ENCODE measurements at places on chromosomes 6 and 20.

DNA sequence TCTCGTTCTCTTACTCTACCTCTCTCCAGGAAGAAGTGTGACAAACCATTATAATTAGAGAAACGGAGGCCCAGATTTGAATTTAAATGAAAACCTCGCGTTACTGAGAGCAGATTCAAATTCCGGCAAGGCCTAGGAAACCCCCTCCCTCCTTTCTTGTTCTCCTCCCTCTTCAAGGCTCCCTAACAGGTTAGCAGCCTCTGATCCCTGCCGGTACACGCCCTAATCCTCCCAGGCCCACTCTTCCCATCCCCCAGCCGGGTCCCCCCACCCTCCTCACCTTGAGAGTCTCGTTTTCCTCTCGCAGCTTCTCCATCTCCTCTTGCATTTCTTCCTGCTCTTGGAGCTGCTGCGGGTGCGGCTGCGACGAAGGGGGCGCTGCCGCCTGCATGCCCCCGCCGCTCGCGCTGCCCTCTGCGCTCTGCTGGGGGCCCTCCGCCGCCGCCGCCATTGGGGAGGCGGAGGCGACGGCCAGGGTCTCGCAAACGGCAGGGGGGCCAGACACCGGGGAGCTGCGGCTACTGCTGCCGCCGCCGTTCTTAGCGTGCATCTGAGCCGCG lies 3.8 kb downstream of the MTCL3 start:
- no peak for DNase-seq

DNA sequence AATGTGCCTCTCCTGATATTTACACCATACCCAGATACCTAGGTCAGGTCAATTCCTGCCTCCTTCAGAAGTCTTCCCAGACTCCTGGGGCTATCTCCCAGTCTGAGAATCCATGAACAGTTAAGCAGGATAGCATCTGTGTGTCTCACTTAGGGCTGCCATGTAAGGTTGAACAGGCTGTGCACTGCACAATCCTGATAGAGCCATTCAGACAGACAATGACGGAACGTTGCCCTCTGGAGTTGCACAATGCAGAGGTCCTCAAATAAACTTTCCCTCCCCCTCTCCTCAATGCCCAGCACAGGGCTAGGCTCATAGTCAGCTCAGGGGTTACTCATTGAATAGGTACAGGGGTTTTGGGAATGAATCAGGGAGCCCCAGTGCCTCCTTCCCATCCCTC lies 89.7 kb downstream of the CD40 start:
- no peak for DNase-seq

GRCh38 chr6:135331002-135331401 lies 149.9 kb downstream of the MYB start:
- DNase-seq, result no peak

GRCh38 chr20:57573242-57573641 lies 12.3 kb downstream of the PCK1 start:
- no peak for DNase-seq

DNA sequence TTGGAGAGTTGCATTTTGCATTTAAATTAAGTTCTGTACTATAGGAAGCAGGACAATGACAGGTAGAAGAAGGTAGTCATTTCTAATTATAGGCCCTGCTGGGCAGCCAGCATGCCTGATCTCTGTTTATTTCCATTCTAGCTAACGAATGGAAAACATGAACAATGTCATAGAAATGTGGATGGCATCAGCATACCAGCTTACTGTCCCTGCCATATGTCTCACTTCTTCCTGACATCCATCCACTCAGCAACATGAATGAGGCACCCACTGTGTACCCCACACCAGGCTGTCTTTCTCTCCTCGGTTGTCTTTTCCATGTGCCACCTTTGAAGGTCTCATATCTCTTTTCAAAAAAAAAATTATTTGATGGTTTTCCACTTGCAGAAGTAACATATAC lies 11.1 kb downstream of the ADTRP start:
- no peak for DNase-seq

- DNase-seq, result peak; percentile 84
Measured at GRCh38 chr6:30453508-30454116, 35.7 kb upstream of the HLA-E start.

DNA sequence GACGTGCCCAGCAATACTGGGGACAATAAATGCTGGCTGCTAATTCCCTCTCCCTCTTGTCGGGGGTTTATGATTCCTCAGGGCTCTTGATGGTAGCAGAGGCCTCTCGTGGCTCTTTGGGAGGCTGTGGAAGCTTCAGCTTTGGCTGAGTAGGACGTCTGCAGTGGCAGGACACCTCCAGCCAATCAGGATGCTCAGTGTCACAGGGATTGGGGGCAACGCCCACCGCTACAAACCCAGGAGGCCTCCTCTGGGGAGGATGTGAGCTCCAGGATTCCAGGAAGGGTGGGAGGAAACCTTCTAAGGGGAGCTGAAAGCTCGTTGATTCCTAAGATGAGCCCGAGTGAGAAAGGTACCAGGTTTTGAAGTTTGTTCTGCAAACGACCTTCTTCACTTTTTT lies 19.4 kb downstream of the RSPO4 start:
- DNase-seq, result no peak

GRCh38 chr6:29764422-29765196 lies 41.4 kb downstream of the HLA-F start:
- DNase-seq, result no peak

DNA sequence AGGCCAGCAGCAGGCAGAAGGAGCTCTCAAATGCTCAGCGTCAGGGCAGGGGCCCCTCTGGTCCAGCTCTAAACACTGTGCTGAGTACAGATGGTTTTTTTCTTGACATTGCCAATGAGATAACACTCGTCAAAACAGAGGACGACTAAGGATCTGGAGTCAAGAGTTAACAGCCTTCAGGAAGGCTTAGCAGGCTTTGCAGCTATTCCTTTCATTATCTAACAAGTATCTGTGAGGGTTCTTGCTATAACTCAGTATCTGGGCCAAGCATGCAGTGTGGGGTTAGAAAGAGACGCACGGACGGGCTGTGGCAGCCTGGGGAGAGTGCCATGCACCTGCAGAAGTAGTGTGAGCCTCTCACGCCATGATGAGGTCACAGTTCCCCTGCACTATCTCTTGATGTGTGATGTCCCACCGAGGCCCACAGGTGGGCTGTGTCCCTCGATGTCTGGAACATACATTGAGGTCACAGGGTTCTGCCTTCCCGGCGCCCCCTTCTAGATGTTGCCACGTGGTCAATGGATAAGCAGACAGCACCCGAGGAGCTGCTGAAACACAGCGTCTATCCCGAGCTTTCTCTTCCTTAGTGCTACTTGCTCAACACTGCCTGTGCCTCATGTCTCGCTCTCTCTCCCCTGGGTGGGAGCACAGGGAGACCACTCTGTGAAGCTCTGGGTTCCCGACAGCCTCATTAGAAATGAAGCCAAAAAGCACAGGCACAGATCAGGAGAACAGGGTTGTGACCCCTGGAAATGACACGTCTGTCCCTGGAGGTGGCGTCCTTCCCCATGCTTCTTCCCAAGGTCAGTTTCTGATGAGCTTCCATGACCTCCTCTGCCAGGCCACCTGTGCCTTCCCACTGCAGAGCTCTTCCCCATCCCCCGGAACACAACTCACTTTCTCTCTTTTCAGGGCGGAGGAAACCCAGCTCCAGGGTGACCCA lies 85.5 kb upstream of the RPS6KA2 start:
- no peak for DNase-seq
